Mammary epithelial cell (primary cell): ENCODE measurements at places on chromosomes 2 and 18. TPM values are rescaled to one million over a fixed set of nuclear protein-coding genes. Genes with fewer than 3 reads are reported as not detected.

GRCh38 chr2:121408641-121409040, 122.0 kb upstream of the RNU4ATAC start:
- no peak for DNase-seq

DNA sequence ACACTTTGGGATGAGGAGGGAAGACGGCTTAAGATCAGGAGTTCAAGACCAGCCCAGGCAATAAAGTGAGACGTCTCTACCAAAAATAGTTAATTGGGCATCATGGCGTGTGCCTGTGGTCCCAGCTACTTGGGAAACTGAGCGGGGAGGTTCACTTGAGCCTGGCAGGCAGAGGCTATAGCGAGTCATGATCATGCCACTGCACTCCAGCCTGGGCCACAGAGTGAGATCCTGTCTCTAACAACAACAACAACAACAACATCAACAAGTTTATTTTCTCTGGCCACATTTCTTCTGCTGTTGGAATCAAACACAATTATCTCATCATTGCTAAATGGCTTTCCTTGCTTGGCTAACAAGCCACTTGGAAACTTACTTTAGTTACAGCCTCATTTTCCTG, 13.4 kb downstream of the NIFK start:
- DNase-seq = no peak

Gene PTPRM
- 34.1 and 65.0 TPM in 2 replicates for total RNA-seq

- DNase-seq = no peak
These were observed 5.8 kb downstream of the CRIM1 start for GRCh38 chr2:36361396-36361795.

GRCh38 chr2:217954971-217955740, 47.6 kb downstream of the TNS1 start:
- no peak for DNase-seq

- peak; percentile 44 for DNase-seq
These were observed 24.0 kb downstream of the TMEM177 start for GRCh38 chr2:119702918-119703401.

- DNase-seq = no peak
These were observed 379.7 kb downstream of the ARL6IP6 start for GRCh38 chr2:153098073-153098472.

DNA sequence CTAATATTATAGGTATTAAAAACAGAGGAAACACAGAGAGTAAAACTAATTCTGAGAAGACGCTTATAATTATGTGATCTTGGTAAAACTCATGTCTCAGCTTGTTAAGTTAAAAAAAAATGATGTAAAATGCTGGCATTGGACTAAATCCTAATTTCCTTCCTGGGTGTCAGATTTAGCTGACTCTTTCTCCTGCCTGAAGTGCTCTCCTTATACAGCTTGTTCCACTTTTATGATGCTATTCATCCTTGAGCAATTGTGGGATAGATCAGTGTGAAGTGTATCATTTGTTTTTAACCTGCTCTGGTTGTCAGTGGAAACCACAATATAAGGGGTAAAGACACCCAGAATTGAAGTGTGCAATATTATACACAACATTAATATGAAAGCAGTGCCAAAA, 84.9 kb downstream of the EFEMP1 start:
- peak; percentile 63 for DNase-seq

DNA sequence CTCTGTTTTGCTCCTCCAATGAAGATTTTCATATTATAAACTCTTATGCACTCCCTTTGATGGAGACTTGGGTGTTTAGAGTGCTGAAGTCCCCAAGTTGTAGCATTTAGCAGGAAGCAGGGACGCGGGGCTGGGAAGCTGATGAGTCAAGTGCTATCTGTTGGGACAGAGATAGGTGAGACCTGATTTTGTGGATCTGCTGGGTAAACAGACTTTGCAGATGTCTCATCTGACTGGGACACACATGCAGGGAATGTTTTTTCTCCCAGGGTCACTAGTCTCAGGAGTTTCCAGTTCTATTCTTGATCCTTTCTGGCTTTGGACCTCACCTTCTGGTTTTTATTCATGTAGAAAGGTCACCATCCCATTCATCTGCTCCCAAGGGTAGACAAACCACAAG, 79.7 kb upstream of the ACAA2 start:
- DNase-seq = no peak

- DNase-seq = no peak
These were observed 108.3 kb upstream of the SLC14A2 start for GRCh38 chr18:45506951-45507350.

GRCh38 chr2:71562518-71562917, 109.2 kb downstream of the DYSF start:
- no peak for DNase-seq

GRCh38 chr18:57898506-57899124, 95.5 kb upstream of the ATP8B1 start:
- peak; percentile 88 for DNase-seq

- DNase-seq = no peak
These were observed 763.5 kb upstream of the FANCL start for GRCh38 chr2:59004621-59005020.

Gene MEP1B
- total RNA-seq = under 0.01 TPM

- no peak for DNase-seq
These were observed 10.8 kb upstream of the ARHGEF4 start for GRCh38 chr2:130825966-130826253.

- DNase-seq = no peak
These were observed 32.3 kb downstream of the MROH2A start for GRCh38 chr2:233810385-233810784.

- DNase-seq = no peak
These were observed 7.2 kb downstream of the SERPINB8 start for GRCh38 chr18:63977040-63977439.

GRCh38 chr2:132448331-132448730, 31.7 kb downstream of the GPR39 start:
- DNase-seq = no peak

DNA sequence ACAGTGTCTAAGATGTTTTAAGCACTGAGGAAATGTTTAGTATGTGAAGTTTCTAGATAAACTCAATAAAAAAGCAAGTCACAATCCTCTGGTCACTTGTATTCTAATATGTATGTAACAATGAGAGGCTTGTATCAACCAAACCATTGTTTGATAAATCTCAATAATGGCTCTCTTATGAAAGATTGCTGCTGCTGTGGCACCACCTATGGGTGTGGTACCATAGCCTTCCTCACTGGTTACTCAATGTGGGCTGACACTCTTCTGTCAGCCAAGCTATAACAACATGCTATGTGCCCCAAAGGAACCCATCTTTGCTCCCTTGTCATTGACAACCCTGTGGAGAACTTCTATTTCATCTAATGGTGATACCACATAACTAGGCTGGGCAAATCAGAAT, 12.6 kb upstream of the RAB1A start:
- DNase-seq = peak; percentile 50

DNA sequence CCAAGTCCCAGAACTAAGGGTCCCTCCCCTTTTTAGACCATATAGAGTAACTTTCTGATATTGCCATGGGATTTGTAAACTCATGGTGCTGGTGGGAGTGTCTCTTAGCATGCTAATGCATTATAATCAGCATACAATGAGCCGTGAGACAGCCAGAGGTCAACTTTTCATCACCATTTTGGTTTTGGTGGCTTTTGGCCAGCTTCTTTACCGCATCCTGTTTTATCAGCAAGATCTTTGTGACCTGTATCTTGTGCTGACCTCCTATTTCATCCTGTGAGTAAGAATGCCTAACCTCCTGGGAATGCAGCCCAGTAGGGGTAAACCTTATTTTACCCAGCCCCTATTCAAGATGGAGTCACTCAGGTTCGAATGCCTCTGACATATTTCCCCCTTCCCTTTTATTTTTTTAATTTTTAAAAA, 148.2 kb downstream of the PHLPP1 start:
- peak; percentile 59 for DNase-seq

DNA sequence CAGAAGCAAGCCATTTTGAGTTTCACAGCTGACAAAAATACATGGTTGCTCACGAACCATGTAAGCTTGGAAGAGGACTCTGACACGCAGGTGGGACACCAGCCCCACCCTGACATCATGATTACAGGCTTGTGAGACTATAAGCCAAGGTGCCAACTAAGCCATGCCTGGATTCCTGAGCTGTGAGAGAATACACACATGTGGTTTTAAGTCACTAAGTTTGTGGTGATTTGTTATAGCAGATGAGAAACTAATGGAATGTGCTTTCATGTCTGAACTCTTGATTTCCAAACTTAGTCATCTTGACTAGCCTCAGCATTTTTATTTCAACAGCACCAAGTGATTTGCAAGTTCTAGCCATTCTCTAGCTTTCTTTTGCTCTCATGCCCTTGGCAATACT, 676.1 kb upstream of the CELF4 start:
- peak; percentile 92 for DNase-seq

DNA sequence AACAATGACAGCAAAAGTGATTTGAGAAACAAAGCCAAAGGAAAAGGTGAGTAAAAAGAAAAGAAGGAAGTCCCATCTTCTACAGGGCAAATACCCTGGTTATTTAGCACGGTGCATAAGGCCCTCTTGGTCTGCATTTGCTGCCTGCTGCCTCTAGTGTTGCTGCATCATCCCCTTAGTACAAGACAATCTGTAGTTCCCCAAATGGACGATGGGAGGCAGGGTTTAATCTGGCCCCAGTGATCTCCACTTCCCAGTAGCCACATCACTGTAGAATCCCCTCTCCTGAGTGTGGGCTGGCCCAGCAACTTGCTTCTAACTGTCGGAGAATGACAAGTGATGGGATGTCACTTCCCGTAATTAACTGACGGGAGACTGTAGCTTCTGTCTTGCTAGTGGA, 85.1 kb downstream of the CTAGE1 start:
- peak; percentile 14 for DNase-seq

GRCh38 chr2:9141706-9142460, 64.7 kb upstream of the ASAP2 start:
- DNase-seq = no peak

Gene DYNAP
- not detected for total RNA-seq

DNA sequence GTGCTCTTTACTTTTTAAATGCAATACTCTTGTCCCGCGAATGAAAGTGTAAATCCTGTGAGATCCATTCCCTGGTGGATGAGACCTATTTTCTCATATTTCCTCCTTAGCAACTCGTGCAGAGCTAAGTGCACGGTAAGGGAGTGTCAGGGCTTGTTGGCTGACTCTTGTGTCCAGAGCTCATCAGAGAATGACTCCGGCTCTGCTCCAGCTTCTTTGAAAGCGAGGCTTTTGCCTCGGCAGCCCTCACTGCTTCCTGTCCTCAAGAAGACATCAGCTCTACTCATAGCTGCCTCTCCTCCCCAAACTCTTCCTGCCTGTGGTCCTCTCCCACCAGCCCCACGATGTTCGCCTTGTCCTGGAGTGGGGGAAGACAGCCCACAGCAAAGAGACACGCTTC, 70.7 kb downstream of the LIPG start:
- DNase-seq = no peak

DNA sequence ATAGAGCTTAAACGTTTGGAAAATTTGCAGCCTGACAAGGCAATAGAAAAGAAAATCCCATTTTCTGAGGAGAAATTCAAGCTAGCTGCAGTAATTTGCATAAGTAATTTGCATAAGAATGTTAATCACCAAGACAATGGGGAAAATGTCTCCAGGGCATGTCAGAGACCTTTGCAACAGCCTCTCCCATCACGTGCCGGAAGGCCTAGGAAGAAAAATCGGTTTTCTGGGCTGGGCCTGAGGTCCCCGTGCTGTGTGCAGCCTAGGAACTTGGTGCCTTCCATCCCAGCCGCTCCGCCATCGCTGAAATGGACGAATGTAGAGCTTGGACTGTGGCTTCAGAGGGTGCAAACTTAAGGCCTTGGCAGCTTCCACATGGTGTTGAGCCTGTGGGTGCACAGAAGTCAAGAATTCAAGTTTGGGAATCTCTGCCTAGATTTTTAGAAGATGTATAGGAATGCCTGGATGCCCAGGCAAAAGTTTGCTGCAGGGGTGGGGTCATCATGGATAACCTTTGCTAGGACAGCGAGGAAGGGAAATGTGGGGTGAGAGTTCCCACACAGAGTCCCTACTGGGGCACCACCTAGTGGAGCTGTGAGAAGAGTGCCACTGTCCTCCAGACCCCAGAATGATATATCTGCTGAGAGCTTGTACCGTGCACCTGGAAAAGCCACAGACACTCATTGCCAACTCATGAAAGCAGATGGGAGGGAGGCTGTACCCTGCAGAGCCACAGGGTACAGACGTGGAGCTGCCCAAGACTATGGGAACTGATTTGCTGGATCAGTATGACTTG, 164.6 kb downstream of the GULP1 start:
- no peak for DNase-seq

DNA sequence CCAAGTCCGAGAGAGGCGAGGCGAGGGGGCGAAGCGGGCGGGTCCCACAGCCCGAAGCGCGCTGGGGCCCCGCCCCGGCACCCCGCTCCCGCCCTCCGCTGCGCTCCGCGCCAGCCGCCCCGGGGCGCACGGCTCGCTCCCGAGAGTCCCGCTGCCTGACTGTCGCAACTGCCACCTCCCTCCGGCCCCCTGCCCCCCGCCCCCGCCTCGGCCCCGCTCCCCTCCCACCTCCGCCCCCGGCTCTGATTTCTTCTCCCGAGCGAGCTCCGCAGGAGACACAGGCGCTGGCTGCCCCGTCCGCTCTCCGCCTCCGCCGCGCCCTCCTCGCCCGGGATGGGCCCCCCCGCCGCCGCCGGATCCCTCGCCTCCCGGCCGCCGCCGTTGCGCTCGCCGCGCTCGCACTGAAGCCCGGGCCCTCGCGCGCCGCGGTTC, at the start of gene WNT6:
Gene WNT6, plus strand, starts transcription at position 250 of the 432 bp plus-strand sequence. CDS start 233 bp downstream, outside the sequence.
- DNase-seq = no peak

GRCh38 chr18:49621717-49622351, 60.0 kb downstream of the LIPG start:
- DNase-seq = no peak

Gene EIPR1
- 38.0 TPM for total RNA-seq

DNA sequence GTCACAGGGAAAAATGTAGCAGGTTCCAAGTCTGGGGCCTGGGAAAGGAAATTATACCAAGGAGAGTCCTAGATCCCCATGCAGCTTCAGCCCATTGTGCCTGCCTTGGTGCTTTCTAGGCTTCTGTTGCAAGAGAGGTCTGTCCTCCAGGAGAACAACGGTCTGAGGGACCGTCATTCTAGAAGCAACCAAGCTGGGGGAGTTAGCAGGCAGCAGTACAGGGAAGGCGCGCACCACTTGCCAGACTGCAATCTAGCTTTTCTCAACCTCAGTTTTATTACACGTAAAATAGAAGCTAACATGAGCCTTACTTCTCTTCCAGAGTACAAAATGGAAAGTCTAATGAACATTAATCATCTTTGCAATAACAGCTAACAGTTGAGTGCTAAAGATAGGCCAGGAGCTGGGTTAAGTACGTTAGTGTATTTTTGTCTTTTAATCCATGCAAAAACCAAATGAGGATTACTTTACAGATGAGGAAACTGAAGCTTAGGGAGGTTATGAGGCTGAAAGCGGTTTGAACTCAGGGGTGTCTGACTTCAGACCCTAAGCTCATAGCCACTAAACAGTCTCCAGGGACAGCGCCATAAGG, 1.9 kb downstream of the TCF23 start:
- DNase-seq = no peak

Gene INHBB
- total RNA-seq = 0.11 TPM in 1 of 2 replicates, not detected in the other

DNA sequence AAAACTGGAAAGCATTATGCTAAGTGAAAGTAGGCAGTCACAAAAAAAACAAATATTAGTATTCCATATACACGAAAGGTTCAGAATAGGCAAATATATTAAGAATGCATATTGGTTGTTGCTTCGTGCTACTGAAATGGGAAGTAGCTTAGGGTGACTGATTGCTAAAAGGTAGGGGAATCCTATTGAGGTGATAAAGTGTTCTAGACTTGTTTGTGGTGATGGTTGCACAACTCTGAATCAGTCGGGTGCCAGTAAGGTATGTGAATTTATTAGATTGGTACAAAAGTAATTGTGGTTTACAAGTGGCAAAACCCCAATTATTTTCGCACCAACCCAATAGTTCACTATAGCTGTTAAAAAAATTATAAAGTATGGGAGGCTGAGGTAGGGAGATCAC, 20.7 kb downstream of the USP34 start:
- peak; percentile 64 for DNase-seq

- peak; percentile 97 for DNase-seq
These were observed 573.3 kb downstream of the LRP1B start for GRCh38 chr2:141557329-141558095.
